ENCODE measurements at places on chromosomes 12 and 14.

DNA sequence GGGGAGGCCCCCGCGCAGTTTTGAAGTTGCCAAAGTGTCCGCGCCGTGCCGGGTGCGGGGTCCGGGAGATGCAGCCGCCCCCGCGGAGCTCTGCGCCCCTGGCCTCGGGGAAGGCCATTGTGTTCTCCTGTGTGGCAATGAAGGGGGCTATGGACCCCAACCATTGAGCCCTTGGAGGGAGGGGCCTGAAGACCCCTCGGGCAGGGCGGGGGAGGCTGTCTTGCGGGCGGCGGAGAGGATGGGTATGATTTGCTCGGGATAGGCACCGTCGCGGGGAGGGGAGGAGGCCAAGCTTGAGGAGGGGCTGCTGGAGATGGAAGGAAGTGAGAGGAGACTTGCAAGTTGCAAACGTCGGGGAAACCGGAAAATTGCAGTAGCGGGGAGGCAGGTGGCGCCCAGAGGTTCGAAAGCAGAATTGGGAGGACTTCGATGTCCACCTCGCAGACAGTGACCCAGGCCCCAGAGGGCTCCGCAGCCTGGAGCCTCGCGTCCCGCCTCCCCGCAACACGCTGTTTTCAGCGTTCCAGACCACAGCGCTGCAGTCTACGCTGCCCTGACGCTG lies 25.4 kb downstream of the BCL11B start:
- no peak for DNase-seq

GRCh38 chr14:49240383-49240782 lies 345.8 kb downstream of the RPS29 start:
- DNase-seq, result no peak

GRCh38 chr12:50506753-50507473 lies 2.1 kb downstream of the DIP2B start:
- no peak for DNase-seq

GRCh38 chr14:61470261-61470960 lies 149.0 kb downstream of the PRKCH start:
- DNase-seq, result no peak

- no peak for DNase-seq
Measured at GRCh38 chr14:64632056-64632455, 72.2 kb upstream of the PLEKHG3 start.

DNA sequence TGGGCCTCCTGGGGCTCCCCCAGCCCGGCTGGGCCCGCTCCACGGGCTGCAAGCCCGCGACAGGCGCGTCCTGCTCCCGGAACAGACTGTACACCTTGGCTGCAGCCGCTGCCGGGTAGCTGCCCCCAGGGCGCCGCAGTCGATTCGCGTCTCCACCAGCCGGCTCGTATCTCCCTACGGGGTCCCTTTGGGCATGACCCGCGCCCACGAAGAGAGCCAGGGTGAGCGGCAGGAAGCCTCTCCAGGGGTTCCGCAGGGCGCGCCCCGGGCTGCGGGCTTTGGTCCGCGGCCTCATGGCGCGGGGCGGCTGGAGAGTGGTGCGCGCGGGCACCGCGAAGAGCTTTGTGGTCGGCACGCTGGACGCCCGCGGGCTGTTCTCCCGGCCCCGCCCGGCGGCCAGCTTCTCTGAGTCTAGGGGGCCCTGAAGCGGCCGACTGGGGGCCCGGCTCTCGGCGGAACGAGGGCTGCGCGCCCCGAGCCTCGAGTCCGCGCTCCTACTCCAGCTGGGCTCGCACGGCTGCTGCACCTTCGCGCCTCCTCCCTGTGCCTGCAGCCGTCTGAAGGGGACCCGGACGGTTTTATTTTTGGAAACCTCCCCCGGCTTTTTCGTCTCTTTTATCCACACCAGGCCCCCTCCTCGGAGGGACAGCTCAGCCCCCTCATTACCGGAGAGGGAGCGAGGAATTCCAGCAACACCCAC lies at the start of gene LTBP2:
Gene LTBP2 (minus strand): TSS at position 588 of the 700 bp plus-strand sequence. CDS start 293 bp downstream, at position 295.
- DNase-seq, result no peak

GRCh38 chr12:58719161-58719560 lies 201.1 kb downstream of the LRIG3 start:
- DNase-seq, result no peak

- no peak for DNase-seq
Measured at GRCh38 chr14:70149596-70150165, 39.1 kb downstream of the SLC8A3 start.

- DNase-seq, result no peak
Measured at GRCh38 chr14:33521192-33521591, 429.7 kb downstream of the EGLN3 start.

DNA sequence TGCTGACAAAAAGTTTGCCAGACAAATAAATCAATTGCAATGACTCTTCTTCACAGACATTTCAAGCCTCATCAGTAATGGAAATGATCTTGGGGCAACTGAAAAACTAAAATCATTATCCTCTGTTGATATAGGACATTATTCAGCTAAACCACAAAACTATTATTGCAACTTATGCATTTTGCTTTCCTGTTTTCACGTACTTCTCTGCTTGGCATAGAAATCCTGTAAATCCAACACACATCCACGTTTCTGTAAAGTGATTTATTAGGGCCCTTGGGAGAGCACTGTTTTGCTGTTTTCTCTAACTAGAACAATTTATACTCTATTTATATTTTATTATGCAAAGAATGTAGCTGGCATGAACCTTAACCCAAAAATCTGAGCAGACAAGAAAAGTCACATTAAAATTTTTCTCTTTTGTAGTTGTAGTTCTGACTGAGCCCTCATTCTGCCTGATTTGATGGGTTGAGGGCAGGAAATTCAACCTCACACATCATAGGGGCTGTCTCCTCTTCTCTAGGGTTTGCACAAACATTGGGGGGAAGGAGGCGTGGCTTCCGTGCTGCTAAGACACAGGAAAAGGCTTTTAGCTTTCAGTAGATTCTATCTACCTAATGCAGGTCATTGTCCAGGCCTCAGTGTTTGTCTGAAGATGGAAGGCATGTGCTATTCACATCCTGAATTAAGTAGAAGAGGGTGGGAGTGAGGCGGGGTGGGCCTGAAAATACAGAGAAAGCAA lies 11.5 kb upstream of the NUP107 start:
- DNase-seq, result peak; percentile 23

- no peak for DNase-seq
Measured at GRCh38 chr12:19496219-19496878, 57.1 kb downstream of the AEBP2 start.

DNA sequence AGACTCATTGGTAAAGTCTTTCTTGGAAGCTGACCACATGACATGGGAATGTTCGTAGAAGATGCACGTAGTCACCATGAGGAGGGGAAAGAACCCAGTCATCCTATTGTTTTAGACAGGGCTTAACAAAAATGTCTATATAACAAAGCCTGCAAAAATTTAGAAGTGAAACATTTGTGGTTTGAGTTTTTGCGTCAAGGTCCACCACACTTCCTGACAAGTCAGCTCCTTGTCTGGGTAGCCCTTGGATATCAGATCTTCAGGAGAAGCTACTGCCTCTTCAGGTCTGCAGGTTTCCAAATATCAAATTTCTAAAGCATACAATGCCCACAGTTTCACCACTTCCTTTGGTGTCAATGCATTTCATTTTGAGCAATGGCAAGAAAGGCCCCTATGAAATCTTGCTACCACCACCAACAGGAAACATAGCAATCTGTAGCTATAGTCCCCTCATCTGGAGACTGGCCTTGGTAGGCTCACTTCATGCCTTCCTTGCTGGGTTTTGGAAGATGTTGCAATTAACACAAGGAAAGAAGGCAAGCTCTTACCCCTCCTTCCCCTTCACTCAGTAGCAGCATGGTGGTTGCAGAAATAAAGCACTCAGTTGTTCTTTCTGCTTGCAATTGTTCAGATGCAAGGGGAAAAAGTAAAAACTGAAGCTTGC lies 235.2 kb downstream of the PCNX1 start:
- no peak for DNase-seq

DNA sequence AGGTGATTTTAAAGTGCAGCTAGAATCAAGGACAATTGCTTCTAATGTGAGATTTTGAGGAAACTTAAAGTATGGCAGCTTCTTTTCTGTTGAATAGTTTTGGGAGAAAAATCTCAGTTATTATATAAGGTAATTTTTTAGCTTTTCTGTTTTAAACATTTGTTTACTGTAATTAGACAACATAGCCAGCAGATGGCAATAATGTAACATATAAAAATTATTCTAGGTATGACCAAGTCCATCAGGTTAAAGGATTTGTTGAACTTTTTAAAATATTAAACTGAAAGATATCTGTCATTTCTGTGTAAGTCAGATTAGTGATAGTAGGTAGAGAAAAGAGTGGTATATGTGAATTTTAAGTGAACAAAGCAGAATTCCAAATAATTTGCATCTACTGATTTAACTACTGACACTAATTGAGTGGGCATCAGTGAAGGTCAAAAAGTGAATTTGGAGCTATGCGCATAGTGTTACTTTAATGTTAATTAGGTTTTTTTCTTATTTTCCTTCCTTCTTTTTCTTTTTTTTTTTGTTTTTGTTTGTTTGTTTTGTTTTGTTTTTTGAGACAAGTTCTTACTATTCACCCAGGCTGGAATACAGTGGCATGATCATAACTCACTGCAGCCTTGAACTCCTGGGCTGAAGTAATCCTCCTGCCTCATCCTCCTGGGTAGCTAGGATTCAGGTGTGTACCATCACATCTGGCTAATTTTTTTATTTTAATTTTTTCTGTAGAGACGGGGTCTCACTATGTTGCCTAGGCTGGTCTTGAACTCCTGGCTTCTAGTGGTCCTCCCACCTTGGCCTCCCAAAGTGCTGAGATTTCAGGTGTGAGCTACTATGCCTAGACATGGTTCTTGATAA lies 18.6 kb downstream of the PRORP start:
- DNase-seq, result no peak

GRCh38 chr12:132662901-132663755 lies 24.0 kb downstream of the POLE start:
- no peak for DNase-seq

GRCh38 chr12:116456330-116457082 lies 102.7 kb upstream of the MAP1LC3B2 start:
- no peak for DNase-seq

GRCh38 chr14:61258985-61259384 lies 22.2 kb downstream of the TMEM30B start:
- DNase-seq, result no peak

DNA sequence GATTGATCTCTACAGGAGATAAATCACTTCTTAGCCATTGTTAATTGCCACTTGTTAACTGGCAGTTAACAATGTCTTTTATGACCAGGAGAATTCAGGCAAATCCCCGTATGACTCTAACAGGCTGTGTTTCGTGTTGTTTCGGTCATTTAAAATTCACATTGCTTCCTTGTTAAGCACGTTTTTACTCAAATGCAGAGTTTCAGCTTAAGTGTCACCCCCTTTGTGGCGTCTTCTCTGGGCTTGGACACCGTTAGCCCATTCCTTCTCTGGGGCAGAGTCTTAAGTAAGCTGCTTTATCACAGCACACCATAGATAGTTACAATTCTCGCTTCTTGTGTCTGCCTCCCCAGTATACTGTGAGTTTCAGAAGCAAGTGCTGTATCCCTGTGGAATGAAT lies 205.4 kb downstream of the EPS8 start:
- no peak for DNase-seq

DNA sequence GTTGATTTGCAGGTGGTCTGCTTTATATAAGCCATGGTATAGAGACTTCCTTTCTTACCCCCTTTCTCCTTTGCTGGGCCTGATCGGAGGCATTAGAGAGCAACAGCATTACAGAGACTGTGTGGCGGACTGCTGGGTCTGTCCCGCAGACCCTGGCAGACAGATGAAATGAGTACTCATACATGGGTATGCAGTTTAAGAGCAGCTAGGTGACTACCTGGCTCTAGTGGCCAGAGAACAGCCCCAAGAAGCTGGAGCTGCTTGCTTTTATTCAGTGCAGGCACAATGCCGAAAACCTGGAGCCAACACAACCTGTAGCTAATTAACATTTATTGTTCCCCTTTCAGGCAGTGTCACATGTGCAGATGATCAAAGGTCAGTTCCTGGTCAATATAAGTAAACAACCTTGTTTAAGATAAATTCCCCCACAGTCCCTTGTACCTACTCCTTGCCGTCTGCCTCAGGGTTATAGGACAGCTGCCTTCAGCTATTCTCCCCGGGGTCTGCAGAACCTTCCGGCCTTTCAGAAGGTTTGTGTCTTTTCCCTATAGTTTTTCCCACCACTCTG lies 160.0 kb downstream of the TRHDE start:
- DNase-seq, result no peak

DNA sequence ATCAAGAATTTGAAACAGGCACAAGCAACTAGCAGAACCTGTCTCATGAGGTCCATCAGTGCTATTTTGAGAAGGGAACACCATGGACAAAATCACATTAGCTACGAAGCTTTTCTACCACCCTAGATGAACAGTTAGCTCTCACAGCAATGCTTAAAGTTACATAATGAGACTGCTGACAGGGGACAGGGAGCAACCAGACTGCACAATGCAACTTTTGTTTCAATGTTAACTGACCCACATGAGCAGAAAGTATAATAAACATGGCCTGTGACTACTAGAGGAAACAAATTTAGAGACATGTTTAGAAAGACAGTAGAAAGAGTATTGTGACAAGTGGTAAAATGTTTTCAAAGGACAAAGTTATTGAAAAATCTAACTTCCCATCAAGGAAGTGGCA lies 282.8 kb downstream of the CEP128 start:
- DNase-seq, result no peak

GRCh38 chr12:45730348-45731189 lies 1.1 kb downstream of the ARID2 start:
- peak; percentile 31 for DNase-seq

DNA sequence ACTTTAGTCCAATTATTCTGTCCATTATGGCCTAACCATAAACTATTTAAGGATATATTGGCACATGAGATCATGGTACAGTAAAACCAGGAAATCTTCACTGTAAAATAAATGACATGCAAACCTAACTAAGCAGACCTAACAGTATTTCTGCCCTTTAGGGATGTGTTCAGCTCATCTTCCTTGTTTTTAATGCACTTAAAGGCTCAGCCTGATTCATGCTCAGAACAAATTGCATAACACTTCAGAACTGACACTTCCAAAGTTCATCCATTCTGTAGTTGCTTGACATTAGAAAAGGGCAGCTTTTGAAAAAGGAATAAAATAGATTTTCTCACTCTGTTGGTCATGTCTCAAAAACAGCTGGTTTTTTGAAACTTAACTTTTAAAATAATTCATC lies 708.5 kb downstream of the C12orf50 start:
- no peak for DNase-seq

GRCh38 chr12:104011253-104011652 lies 38.7 kb downstream of the GLT8D2 start:
- DNase-seq, result no peak

DNA sequence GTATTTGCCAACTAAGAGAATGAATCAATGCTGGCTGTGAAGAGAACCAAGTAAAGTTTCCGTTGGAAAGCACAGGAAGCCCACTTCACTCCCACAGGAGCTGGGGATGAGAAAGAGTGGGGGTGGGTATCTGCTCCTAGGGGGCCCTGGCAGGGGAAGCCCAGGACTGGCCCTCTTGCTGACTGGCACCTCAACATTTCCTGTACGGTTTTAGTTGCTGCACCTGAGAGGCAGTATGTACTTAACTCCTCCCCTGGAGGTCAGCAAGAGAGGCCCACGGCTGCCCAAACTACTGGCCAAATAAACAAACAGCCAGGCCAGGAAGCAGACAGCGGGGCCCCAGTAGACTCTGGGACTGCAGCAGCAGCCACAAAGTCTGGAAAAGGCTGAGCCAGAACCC lies 33.8 kb upstream of the VWF start:
- DNase-seq, result no peak

Data from stimulated activated CD4-positive, alpha-beta T cell treated with anti-CD3 and anti-CD28 coated beads, Interleukin-15, amount 100 ng/mL, for 1 hour (primary cell).